ENCODE measurements at places on chromosomes 13 and 19.
A peak's percentile ranks its signal among the peaks of the same experiment; 100 is the strongest.

DNA sequence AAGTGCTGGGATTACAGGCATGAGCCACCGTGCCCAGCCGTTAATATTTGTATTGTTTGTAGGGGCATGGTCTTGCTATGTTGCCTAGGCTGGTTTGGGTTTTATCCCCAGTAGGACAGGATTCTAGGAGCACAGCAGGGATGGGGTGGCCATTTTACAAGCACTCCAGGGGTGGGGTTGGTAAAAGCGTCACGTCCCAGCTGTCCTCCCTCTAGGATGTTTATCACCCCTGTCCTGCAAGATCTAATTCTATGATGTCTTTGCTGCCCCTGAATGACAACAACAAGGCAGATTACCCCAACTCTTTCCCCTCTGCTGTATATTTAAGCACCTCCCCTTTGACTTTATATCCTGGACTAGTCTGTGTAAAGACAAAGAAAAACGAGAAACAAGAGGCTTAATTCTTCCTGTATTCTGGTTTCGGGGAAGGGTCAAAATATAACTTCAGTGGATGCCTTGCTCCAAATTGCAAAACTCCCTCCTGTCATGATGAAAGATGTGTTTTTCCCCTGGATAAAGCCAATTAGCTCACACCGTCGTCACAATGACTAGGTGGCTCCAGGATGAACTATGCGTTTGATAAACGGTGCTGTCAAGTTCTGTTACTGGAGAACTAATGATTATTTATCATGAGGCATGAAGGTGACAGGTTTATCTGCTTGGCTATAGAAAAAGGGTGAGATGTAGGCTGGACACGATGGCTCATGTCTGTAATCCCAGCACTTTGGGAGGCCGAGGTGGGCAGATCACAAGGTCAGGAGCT, 27.8 kb upstream of the OR1M1 start:
- no peak for DNase-seq

DNA sequence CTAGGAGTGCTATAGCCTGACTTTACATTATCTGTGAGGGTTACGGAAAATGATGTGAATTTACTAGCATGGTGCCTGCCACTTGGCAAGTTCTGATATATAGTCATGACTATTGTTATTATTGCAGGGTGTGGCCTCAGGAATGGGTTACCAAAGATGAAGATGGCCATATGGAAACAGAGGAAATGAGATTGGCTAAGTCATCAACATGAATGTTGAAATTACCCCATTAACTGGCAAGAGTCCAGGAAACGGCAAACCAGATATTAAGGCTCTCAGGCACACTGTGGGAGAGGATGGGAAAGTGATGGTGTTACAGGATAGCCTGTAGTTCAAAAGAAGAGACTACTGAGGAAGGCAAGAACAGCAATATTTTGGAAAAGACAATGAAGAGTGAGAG, 183.3 kb downstream of the KCNRG start:
- DNase-seq: no peak

- peak; percentile 50 for DNase-seq
Observed at GRCh38 chr19:5205381-5205780, 135.2 kb downstream of the PTPRS start.

DNA sequence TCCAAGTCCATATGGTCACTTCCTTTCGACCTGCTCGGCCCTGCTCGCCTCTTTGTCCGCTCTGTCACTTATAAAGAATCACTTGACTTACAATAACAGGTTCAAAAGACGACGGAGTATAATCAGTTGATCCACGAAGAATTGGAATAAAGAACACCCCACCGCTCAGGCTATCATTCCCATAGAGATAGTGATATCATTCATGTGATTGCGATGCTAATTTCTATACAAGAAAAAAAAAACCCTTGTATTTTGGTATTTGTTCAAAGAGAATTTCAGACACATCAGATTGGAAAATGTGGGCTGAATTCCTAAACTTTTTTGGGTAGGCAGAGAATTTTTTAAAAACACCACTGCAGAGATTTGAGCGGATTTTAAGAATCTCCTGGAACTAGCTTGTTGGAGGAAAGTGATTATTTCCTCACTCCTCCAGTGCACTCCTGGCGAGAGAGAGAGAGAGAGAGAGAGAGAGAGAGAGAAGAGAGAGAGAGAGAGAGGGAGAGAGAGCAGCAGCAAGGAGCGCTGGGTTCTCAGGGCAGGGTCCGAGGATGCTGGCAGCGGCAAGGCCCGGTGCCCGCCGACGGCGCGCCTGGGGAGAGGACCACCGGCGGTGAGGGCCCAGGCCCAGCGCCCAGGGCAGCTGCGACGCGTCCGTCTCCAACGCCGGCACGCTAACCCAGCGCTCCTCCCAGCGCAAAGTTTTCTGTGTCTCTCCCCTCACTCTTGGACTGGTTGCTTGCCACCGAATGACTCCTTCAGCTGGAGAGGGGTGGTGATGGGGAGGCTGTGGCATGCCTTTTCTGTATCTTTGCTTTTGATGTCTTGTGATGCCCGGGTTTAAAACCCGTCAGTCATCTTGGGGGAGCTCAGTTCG, 149.0 kb upstream of the ZNF536 start:
- DNase-seq: no peak

DNA sequence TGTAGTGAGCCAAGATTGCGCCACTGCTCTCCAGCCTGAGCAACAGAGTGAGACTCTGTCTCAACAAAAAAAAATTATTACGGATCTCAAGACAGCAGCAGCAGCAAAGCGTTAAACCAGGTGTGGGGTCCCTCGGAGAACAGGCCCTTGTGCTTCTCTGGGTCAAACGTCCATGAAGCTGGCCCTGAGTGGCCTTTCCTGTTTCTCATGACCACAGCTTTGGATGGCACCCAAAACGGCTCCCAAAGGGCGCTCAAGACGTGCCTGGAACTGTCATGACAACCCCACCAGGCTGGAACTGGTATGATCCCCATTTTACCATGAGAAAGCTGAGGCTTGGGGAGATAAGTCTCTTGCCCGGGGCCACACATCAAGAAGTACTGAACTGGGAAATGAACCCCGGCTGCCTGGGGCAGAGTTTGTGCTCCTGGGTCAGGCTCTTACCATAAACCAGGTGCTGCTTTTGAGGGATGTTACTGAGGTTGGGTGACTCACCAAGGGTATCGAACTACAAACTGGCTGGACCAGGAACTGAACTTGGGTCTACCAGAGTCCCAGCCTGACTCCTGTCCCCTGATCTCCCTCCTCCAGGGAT, 11.6 kb upstream of the SAMD1 start:
- DNase-seq: no peak

DNA sequence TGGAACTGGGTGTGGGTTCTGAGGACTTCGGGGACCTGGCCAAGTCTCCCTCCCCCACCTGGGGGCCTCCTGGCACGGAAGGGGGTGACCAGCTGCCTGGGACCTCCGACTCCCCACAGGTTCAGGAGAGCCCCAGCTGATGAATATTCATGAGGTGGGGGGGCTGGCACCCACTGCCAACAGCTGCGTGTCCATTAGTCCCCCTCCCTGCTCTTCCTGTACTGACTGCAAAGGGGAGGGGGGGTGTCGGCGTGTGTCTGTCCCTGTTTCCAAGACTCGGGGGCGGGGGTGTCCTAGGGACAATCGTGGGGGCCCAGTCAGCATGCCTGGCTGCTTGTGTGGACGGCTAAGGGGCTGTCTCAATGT, 10.6 kb upstream of the NFIX start:
- DNase-seq: no peak

GRCh38 chr13:97911311-97912138, 42.0 kb upstream of the IPO5 start:
- DNase-seq: peak; percentile 4

- no peak for DNase-seq
Observed at GRCh38 chr19:30691819-30692166, 319.6 kb downstream of the ZNF536 start.

DNA sequence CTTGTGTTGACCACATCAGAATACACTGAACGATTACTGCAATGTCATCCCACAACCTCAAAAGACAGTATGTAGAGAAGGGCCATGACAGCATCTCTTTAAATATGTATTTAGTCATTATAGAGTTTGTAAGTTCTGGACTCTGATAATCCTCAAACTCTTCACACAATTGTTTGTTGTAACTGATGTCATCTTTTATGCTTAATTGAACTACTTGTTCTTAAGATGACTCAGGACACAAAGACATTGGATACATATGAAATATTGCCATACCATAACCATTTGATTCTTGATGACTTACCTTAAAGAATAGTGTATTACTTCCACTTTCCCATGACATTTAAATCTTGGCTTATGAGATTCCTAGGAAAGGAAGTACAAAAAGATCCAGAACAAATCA, 347.6 kb downstream of the KLF5 start:
- no peak for DNase-seq

- no peak for DNase-seq
Observed at GRCh38 chr13:24381541-24382265, 72.3 kb downstream of the C1QTNF9 start.

DNA sequence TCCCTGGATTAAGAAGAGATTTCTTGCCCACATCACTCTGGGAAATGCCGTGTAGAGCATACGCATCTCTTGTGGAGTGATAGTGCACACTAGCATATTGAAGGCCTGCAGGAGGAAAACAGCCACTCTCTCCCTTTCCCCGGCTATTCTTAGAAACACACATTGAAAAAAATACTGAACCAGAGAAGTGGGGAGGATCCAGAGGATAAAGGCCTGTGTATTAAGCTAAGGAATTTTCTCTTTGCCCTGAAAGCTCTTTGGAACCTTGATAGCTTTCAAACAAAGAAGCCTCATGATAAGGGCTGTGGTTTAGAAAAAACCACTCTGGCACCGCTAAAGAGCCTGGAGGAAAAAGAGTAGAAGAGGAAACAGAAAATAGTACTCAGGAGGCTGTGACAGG, 386.1 kb upstream of the NBEA start:
- DNase-seq: no peak
